ENCODE measurements at places on chromosomes 2 and 18.

DNA sequence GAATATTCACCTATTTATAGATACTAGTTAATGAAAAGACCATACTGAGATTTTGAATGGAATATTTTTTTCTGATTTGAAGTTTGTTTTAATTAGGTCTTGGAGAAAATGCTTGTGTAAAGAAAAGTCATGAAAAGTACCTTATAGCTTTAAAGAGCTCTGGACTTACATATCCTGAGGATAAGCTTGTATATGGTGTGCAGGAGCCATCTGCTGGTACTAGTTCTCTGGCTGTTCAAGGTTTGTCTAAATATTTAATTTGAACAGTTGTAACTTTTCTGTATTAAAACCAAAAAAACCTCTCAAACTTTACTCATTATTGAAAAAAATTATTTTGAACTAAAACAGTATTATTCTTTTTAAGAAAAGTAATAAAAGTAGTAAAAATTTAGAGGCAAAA, 50.1 kb downstream of the UBR3 start:
- DNase-seq, result no peak

DNA sequence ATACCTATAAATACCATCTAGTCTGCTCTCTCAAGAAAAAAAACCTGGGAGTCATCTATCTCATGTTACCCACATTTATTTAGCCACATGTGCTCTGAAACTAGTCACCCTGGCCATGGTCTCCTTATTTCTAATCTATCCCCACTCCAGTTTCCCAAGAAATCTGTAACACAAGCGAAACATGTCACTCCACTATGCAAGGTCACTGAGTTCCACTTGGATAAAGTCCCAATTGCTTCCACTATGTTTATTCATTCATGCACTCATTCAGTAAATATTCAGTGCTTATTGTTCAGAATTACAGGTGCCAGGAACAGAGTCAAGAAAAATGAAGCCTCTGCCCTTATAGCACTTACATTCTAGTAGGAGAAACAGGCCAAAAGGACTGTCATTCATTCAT, 369.4 kb upstream of the CYRIA start:
- DNase-seq, result no peak

GRCh38 chr2:222613715-222614331, 42.1 kb downstream of the FARSB start:
- DNase-seq, result peak; percentile 40

DNA sequence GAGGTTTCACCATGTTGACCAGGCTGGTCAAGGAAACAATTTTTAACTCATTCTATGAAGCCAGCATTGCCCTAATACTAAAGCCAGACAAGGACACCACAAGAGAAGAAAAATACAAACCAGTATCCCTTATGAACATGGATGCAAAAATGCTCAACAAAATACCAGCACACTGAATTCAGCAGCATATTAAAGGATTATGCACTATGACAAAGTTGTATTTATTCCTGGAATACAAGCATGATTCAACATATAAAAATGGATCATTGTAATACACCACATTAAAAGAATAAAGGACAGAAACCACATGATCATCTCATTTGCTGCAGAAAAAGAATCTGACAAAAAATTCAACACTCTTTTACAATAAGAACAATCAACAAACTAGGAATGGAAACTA, 138.7 kb downstream of the RAB3GAP1 start:
- no peak for DNase-seq

DNA sequence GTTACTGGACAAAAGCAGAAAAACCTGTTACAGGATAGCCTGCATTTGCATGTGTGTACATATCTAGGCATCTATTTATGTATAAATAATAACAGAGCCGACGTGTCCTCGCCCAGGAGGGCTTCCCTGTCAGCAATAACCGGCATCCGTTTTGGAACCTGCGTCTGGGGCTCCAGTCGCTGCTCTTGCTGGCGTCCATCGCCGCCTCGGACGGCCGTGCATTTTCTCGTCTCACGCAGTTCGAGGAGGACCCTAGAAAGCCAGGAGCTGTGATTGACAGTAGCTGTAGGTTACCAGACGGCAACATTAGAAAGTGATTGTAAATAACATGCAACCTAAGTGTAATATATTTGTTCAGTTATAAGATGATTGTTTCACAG, 132.6 kb downstream of the NFATC1 start:
- DNase-seq, result no peak

DNA sequence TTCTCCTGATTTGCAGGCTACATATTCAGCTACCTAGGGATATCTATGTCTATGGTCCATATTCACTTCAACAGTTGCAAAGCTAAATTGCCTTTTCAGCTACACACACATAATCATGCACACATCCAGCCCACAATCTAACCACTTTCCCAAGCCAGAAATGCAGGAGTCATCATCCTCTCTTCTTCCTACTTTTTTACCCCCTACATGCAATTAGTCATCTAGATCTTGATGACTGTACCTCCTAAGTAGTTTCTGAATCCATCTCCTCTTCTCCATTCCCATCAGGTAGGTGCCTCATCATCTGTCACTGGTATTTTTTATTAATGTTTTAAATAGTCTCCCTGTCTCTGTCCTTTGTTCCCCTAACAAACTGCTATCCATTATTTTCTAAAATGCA, 23.7 kb upstream of the SPRED2 start:
- peak; percentile 87 for DNase-seq

GRCh38 chr2:112757265-112757664, 7.1 kb downstream of the CKAP2L start:
- DNase-seq, result no peak

GRCh38 chr2:108074946-108075345, 88.6 kb downstream of the SLC5A7 start:
- no peak for DNase-seq

- DNase-seq, result peak; percentile 90
Measured at GRCh38 chr18:34911661-34912384, 129.4 kb upstream of the MAPRE2 start.
